ENCODE measurements at places on chromosomes 5 and 9.

DNA sequence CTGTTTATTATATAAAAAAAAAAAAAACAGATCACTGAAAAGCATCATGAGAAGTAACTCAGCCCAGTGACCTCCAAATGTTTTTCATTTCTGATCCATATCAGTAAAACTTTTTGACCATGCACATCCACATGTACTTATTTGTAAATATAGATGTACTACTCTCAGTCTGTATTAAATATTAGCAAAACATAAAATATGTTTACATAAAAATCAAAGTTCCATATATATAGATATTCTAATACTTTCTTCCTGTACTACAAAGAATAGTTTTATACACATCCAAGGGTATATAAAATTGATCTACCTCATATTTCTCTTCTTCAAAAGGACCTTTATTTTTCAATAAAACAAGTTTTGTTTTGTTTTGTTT is 309.1 kb downstream of the RAB3C start:
- DNase-seq, result no peak

- DNase-seq, result no peak
Observed at GRCh38 chr5:39132128-39132447, 57.9 kb upstream of the RICTOR start.

GRCh38 chr5:113145757-113146387 is 169.3 kb downstream of the DCP2 start:
- no peak for DNase-seq

- DNase-seq, result no peak
Observed at GRCh38 chr5:58040846-58041245, 419.0 kb downstream of the PLK2 start.

DNA sequence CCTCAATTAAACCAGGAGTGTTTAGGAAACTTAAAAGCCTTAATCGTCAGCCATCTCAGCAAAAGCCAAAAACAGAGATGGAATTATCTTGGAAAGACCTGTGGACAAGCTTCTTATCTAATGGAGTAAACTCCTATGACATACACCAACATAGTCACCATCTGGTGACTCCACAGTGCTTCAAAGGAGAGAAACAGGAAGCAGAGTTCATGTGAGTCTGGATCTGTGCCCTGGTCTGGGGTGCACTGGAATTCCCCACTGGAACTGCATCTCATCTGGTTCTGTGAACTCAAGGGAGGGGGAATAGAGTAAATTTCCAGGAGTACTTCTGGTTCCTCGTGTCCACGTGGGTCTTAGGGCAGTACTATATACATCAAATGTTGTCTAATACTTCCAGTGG is 36.3 kb upstream of the KCNN2 start:
- no peak for DNase-seq

- no peak for DNase-seq
Observed at GRCh38 chr5:9440517-9440916, 105.4 kb downstream of the SEMA5A start.

- no peak for DNase-seq
Observed at GRCh38 chr5:121737120-121737519, 114.6 kb upstream of the FTMT start.

DNA sequence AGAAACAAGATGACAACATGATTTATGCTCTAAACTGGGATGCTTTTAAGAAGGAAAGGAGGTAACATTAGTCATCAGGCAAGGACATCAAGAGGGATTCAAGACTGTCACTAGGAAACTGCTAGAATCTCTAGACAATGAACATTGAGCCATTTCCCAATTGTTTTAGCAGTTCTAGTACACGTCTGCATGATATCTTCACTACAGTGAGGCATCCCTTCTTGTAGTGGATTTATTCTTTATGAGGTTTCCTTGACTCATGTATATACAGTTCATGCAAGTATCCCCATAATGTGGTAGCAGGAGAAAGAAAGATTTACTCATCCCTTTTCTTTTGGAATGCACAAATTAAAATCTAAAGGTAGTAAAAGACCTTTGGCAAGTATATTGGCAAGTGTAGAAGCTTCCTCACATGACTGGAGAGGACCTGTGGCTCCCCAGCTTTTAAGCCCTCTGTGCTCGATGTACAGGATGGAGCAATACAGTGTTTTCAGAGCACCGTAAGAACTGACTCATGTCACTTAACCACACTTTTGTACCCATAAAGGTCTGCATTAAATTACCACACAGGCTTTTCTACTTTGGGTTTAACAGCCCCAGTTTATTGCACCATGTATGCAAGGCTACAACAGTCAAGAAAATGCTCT is 335.9 kb downstream of the SEMA5A start:
- no peak for DNase-seq

GRCh38 chr9:37405350-37405749 is 17.1 kb upstream of the GRHPR start:
- no peak for DNase-seq
